T47D (cell line): ENCODE measurements at places on chromosomes 11 and 22.
A peak's percentile ranks its signal among the peaks of the same experiment; 100 is the strongest.

- no peak for DNase-seq
Measured at GRCh38 chr11:36817336-36817965, 219.4 kb upstream of the RAG2 start.

GRCh38 chr11:72831521-72832300 is 17.5 kb downstream of the ATG16L2 start:
- peak; percentile 89 for DNase-seq

DNA sequence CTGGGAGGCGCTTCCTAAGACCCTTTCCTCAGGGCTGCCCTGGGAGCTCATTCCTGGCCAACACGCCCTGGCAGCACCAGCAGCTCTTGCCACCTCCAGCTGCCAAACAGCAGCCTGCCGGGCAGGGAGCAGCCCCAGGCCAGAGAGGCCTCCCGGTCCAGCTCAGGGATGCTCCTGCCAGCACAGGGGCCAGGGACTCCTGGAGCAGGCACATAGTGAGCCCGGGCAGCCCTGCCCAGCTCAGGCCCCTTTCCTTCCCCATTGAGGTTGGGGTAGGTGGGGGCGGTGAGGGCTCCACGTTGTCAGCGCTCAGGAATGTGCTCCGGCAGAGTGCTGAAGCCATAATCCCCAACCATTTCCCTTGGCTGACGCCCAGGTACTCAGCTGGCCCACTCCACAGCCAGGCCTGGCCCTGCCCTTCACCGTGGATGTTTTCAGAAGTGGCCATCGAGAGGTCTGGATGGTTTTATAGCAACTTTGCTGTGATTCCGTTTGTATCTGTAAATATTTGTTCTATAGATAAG is 7.6 kb downstream of the SLC39A13 start:
- peak; percentile 80 for DNase-seq

DNA sequence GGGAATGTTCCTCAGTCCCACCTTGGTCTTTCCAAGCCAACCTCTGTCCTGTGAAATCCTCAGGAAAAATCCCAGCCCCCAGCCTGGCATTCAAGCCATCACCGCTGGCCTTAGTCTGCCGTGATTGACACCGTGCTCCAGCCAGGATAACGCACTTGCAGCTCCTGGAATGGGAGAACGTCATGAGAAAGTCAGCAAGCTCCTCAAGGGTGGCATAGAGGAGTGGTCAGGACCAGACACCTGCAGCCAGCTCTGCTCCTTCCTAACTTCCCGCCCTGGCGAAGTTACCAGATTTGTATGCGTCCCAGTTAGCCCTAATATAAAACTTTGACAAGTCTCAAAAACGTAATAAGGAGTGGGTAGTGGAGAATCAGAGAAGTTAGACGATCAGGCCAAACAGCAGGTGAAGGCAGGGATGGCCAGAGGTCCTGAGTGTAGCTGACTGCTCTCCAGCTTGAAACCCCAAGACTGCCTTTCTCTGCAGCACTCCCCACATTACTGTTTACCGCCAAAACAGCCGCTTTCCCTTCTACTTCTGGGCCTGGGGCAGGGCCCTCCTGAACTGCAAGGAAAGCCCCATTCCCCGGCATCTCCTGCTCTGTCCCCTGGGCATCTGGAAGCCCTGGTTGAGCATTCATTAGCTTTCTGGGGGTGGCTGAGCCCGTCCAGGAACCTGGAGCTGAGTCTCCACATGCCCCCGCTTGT is 1.3 kb upstream of the DKK3 start:
- no peak for DNase-seq

DNA sequence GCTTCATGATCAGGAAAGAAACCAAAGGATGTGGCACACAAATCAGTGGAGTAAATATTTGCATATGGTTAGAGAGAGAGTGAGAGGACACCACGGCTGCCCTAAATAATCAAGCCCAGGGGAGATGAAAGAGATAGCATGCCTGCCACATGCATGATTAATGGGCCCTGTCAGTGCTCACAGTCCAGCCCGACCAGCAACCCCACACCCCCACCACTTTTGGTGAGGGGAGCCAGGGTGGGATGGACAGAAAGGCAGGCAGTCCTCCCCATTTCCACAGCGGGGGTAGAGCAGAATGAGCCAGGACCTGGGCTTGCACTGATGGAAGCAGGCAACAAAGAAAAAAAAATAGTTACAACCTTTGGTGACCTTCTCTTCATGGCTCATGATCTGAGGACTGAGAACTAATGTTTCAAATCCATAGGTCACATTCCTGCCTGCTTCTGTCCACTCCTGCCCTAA is 545.0 kb downstream of the ETS1 start:
- no peak for DNase-seq

GRCh38 chr11:59137190-59137589 is 5.5 kb upstream of the FAM111A start:
- no peak for DNase-seq

DNA sequence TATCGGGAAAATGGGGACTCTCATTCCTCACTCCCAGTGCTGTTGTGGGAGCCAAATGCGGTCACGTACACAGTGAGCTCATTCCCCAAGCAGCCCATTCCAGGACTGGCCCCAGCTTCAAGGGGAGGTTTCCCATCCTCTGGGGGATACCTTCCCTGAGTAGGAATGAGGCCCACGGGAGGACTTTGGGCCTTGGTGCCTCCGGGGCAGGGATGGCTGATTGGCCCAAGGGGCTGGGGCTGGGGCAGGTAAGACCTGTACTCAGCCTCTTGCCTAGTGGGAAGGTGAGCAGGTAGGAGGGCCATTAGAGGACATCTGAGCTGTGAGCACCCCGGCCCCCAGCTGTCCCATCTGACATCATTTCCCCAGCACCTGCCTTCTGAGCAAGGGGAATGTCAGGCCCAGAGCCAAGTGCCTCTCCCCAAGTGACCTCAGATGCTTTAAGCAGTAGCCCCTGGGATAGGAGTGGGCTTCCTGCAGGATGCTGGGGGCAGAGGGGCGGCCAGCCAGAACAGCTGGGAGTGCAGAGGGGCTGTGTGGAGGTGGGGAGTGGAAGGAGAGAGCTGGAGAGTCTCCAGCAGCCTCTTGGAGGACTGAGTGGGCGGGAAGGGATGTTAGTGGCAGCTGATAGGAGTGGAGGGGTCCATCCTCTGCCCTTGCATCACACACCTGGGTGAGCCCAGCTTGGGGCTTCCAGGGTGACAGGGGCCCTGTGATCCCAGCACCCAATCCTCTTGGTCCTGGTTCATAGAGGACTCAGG is 58.4 kb downstream of the CD82 start:
- no peak for DNase-seq

GRCh38 chr22:29992341-29993275 is 87.7 kb upstream of the HORMAD2 start:
- DNase-seq = no peak

- no peak for DNase-seq
Measured at GRCh38 chr11:75602951-75603350, 40.9 kb downstream of the SERPINH1 start.

DNA sequence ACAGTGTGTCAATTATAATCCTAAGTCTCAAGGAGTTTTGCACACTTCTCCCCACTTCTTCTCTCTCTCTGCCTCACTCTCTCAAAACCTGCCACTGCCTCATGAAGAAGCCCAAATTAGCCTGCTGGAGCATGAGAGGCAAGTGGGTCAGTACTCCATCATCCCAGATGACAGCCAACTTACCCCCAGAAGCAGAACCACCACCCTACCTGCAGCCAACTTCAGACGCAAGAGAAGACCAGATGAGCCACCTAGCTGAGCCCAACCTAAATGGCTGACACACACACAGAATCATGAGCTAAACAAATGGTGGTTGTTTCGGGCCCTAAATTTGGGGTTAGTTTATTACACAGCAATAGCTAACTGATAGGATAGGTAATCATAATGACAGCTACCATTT is 61.2 kb downstream of the CD82 start:
- DNase-seq = no peak

- no peak for DNase-seq
Measured at GRCh38 chr11:18010121-18010670, 2.7 kb downstream of the SERGEF start.

DNA sequence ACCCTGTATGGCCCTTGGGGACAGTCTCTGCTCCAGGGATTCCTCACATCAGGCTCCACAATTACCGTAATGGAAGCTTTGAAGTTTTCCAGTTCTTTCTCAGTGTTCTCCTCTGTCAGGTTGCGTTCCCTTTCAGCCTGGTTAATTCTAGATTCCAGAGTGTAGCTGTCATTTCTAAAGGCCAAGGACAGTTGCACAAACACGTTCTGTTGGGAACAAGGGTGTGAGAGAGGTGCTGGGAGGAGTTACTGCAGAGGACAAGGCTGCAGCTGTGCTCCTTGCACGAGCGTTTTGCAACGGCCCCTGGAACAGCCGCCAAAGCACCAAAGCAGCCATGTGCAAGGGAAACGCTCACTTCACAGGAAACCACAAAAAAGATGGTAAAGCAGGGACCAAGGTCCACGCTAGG is 35.9 kb upstream of the LYVE1 start:
- DNase-seq = no peak

DNA sequence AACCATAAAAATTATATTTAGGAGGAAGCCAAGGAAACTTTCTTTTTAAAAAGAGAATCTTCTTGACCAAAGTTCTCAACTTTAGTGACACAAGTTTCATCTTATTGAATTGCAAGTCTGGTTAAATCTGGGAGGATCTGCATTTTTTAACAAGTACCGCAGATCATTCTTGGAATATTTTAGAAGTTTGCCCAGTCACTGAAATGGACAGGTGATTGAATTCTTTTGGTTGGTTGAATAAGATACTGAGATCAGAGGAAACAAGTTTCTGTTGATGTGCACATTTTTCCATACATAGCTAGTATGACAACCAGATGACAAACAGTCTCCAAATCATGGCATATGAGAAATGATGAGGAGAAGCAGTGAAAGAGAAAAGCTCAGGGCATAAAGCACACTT is 50.2 kb downstream of the SLN start:
- DNase-seq = no peak

- DNase-seq = peak; percentile 20
Measured at GRCh38 chr11:91396236-91397133, 828.1 kb upstream of the FAT3 start.

- DNase-seq = no peak
Measured at GRCh38 chr11:121555121-121555520, 102.4 kb upstream of the SORL1-AS1 start.

DNA sequence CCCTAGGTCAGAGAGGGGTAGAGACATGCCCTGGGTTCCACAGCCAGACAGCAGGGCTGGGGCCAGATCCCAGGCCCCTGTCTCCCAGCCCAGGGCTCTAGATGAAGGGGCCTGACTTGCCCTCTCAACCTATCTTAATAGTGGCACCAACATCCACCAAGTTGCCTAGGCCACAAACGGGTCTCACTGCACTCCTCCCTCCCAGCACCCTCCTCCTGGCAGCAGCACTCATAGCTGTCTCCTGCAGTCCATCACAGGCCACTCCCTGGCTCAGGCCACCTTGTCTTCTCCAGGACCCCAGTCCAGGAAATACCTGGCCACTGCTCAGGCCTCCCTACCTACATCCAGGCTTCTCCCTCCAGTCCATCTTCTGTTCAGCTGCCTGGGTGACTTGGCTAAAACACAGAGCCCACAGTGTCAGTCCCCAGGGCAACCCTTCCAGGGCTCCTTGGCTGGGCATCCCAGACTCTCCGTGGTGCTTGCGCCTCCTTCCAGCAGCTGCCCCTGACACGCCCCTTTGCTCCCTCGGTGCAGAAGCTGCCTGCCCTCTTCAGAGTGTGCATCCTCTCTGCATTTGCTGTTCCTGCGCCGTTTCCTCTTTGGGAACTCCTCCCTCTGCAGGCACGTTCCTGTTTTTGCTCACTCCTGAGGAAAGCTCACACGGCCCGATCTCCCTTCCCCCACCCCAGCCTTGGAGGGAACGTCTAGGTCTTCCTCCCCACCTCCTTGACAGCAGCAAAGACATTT is 40.5 kb downstream of the LRRC32 start:
- no peak for DNase-seq

DNA sequence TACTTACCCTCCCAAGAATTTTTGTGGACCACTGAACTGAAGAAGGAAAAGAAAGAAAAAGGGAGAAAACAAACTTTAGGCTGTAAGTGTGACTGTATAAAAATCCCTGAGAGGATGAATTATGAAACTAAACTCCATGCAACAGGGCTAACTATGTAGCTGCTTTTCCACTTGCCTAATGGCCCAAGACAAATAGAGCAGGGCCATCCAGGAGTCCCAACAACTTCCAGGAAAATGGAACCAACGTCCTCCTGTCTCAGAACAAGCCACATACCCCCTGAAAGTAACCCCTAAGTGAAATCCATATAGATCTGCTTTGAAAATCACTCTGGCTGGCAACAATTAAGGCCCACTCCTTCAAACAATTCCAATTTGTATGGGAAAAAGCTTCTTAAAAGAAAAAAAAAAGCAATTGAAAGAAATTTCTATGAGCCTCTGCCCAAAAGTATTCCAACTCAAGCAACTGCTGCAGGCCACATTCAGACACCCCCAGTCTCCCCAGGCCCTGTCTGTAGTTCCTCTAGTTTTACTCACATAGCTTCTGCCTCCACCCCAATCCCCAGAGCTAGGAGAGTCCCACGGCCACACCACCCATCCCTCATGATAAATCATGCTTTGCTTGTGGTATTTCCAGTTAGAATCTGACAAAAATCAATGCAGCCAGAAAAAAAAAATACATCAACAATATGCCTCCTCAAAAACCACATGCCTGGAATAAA is 12.7 kb downstream of the RBFOX2 start:
- no peak for DNase-seq

DNA sequence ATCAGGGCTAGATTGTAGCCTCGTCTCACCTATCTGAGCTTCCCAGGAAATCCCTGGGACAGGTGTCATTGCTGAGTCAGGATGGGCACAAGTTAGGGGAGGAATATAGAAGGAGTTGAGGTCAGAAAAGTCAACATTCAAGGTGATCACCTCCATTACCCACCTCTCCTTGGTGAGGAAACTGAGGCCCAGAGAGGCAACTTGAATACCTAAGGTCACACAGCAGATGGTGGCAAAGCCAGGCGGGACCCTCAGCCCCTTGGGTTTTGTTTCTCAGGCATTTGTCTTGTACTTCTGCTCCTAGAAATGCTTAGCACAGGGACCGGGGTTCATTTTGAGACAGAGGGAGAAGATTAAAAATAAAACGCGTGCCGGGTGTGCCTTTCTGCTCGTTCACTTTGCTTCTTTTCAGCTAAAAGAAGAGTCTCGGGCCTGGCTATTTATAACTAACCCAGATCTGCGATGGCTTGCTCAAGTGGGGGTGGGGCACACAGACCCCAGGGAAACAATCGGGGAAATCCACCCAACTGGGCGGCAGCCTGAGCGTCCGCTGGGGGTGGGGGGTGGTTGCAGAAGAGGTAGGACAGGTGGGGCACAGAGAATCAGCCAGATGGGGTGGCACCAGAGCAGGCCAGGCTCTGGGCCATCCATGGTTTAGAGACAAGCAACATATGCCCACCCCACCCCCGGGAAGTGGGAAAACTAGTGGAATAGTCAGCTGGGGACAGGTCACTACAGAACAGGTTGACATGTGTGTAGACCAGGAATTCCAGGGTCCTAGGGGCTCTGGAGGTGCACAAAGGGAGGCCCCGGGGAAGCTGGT is 3.9 kb upstream of the GNAZ start:
- DNase-seq = no peak

- DNase-seq = no peak
Measured at GRCh38 chr11:120137187-120137610, 714 bp downstream of the TRIM29 start.

- DNase-seq = no peak
Measured at GRCh38 chr11:104602643-104603042, 295.6 kb downstream of the CASP12 start.

- no peak for DNase-seq
Measured at GRCh38 chr11:115885535-115886421, 381.6 kb upstream of the CADM1 start.
